Stimulated activated CD8-positive, alpha-beta memory T cell treated with anti-CD3 and anti-CD28 coated beads, Interleukin-7, amount 100 ng/mL, for 4 hours (primary cell): ENCODE measurements at places on chromosomes 6 and 20.

- no peak for DNase-seq
Measured at GRCh38 chr20:10653599-10654249, 20.1 kb downstream of the JAG1 start.

- no peak for DNase-seq
Measured at GRCh38 chr20:42336576-42336975, 718.4 kb upstream of the CHD6 start.

- no peak for DNase-seq
Measured at GRCh38 chr6:11929241-11929835, 82.8 kb upstream of the HIVEP1 start.

DNA sequence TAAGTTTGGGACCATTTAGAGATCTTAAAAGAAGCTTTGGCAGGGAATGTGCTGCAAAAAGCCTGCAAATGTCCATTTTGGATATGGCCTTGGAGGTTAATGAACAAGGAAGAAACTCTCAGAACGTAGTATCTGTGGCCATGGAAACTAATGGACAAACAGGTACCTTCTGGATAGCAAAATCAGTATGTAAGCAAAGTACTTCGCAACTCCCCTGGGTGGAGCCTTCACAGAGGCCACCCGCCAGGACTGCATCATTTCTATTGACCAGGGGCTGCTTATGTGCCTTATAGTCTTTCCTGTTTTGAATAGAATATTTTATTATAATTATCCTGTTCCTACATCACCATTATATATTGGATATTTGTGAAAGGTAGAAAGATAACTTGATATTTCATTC lies 510.8 kb upstream of the SYNCRIP start:
- DNase-seq = no peak

DNA sequence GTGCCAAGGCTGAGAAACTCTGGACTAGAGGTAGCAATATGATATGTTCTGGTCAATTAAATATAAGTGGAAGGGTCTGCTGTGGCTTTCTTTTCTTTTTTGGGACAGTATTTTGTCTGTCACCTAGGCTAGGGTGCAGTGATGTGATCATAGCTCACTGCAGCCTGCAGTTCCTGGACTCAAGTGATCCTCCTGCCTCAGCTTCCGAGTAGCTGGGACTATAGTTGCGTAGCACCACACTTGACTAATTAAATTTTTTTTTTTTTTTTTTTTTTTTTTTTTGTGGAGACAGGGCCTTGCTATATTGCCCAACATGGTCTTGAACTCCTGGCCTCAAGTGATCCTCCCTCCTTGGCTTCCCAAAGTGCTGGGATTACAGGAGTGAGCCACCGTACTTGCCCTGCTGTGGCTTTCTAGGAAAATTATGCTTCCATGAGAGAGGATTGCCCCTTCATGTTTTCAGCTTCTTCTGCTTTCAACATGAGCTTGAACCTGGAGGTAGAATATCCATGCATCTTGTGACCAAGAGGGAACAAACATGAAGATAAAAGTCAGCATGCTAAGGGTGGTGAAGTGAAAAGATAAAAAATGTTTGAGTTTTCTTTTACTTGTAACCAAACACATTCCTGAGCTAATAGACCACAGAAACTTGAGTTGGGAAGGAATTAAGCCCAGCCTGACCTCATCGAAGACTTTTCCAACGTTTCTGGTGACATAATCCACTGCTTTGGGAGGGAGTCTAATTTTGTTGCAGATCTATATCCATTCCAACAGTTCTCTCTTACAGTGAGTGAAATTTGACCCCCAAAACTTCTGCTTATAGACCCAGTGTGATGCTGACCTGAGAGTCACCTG lies 75.1 kb downstream of the CARMIL1 start:
- DNase-seq = no peak

GRCh38 chr6:16936893-16937292 lies 165.0 kb upstream of the STMND1 start:
- DNase-seq = no peak

- no peak for DNase-seq
Measured at GRCh38 chr6:169936355-169936975, 185.0 kb downstream of the ERMARD start.

- DNase-seq = no peak
Measured at GRCh38 chr6:46137387-46137786, 7.6 kb downstream of the ENPP4 start.

DNA sequence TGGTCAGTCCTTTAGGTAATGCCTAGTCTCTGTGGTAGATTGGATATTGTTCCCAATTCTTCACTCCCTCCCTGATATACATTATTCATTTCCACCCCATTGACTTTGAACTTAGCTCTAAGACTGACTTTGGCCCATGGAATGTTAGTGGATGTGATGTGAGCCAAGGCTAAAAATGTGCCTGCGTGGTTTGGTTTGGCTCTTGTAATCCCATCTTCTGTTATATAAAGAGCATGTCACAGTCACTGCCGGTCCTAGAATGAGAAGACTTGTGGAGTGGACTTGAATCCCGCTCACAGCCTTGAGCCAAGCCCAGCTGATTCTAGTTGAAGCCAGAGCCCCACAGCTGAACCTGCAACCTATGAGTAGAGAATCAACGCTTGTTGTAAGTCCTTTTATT lies 23.6 kb upstream of the DNAAF9 start:
- no peak for DNase-seq

DNA sequence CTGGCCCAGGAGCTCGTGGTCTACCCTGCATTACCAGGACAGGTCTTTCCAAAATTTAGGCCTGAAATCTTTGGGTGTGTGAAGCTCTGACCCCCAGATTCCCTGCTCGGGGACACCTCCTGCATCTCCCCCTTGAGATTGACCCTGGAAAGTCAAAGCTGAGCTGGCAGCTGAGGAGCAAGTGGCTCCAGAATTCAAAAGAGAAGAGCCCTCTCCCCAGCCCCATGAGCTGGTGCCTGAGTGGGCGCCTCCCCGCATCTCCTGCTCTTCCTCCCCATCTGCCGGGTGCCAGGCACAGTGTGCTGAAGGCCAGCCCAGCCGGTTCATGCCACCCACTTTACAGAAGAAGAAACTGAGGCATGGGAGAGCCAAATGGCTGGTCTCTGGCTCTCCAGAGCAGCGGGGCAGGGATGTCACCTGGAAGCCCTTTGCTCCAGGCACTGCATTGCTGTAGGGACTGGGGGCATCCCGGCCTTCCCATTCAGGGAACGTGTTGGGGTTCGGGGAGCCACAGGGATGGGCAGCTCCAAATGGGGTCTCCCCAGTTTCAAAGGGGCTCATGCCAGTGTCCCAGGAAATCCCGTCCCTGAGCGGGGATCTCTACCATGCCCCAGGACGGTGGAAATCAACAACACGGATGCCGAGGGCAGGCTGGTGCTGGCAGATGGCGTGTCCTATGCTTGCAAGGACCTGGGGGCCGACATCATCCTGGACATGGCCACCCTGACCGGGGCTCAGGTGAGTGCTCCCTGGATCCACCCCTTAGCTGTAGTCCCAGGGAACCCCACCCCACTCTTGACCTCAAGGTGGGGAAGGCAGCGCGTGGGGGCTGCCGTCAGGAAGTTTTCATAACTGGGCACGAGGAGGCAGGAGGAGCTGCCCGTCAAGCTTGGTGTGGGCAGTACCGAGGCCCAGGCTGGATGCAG lies 20.5 kb downstream of the NPEPL1 start:
- DNase-seq = no peak

DNA sequence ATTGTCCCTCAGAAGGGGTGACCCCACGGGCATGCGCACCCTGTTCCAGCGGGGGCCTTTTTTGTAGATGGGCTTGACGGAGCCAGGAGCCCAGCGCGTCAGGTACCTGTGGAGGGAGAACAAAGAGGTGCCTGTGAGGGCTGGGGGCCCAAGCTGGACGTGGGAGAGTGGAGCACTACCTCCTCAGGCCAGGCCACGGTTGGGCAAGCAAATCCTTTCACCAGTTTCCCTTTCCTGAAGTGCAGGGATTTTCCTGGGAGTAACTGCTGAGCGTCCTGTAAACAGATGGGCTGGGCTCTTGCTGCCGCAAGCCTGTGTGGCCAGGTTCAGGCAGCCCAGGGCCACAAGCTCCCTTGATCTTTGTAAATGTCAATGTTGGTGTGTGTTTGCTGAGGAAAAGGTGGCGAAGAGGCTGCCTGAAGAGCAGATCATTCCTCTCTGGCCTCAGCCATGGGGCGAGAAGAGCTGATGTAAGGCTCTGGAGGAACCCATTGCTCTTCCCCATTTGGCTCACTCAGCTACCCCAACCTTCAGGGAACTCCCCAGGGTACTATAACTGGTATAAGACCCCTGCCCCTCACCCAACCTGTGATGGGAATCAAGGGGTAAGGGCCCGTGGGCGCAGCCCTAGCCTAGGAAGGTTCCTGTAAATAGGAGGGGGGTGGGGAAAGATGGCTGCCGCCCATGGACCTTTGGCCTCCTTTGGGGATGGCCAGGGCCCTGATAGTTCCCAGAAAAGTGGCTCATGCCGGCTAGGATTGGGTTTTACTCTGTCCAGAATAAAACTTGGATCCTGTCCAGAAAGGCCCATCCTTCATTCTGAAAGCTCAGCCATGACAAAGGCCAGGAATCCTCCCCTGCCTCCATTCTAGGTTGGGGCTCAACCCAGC lies 15.5 kb downstream of the MRPS18A start:
- DNase-seq = no peak

DNA sequence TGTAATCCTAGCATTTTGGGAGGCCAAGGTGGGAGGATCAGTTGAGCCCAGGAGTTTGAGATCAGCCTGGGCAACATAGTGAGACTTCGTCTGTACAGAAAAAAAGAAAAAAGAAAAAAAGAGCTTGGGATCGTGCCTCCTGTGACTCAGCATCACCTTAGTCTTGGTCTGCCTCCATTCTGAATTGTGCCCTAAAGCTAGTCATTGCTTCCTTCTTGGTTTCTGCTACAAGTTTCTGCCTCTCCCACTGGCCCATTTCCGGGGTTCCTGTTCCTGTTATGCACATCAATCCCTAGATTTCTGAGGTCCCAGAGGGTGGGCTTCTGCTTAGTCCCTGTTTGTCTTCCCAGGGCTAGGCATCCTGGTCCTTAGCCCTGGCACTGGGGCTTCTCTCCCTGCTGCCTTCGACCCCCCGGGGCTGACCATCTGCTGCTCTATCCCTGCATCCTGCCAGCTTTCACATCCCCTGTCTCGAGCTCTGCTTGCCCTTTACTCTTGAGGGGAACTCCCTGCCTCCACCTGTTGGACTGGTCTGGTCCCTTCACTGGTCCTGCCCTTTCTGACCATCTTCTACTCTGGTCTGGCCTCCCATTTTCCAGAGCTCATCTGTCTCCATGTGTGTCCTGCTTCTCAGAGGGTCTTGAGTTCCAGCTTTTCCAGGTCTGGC lies 77.5 kb upstream of the ESR1 start:
- no peak for DNase-seq

- DNase-seq = no peak
Measured at GRCh38 chr6:128305976-128306375, 214.4 kb downstream of the PTPRK start.

GRCh38 chr20:32248043-32248442 lies 29.4 kb upstream of the KIF3B start:
- DNase-seq = no peak
